Adipose tissue (tissue), 3 donors: ENCODE measurements at places on chromosomes 12 and 14. TPM values are rescaled to one million over a fixed set of nuclear protein-coding genes. Genes with fewer than 3 reads are reported as not detected.

VPS37B gene
- polyA plus RNA-seq = 18.7 TPM

BCL2L2 gene
- polyA plus RNA-seq = 58.9 TPM

NXPH4 gene
- 3.4 TPM for polyA plus RNA-seq

MMP19 gene
- polyA plus RNA-seq = 4.4 TPM

EIF2S3B gene
- 0.41 TPM for polyA plus RNA-seq

RAD52 gene
- polyA plus RNA-seq = 5.0 TPM

ACSM4 gene
- not detected for polyA plus RNA-seq

MYH6 gene
- polyA plus RNA-seq = 0.18 TPM

DAO gene
- not detected for polyA plus RNA-seq

STX2 gene
- polyA plus RNA-seq = 10.9 TPM

CLEC1B gene
- not detected for polyA plus RNA-seq

KRT75 gene
- not detected for polyA plus RNA-seq

TIGAR gene
- 3.5 TPM for polyA plus RNA-seq

GPR68 gene
- polyA plus RNA-seq = 1.1 TPM

GNG2 gene
- polyA plus RNA-seq = 41.7 TPM

ALDH1L2 gene
- 12.5 TPM for polyA plus RNA-seq

TMEM52B gene
- polyA plus RNA-seq = 0.06 TPM

LRRK2 gene
- 10.0 TPM for polyA plus RNA-seq

CAPS2 gene
- polyA plus RNA-seq = 2.1 TPM

PAH gene
- 0.10 TPM for polyA plus RNA-seq

FGF23 gene
- polyA plus RNA-seq = not detected

KSR2 gene
- 0.20 TPM for polyA plus RNA-seq

ARHGAP9 gene
- 33.6 TPM for polyA plus RNA-seq

AKAP5 gene
- 0.06 TPM for polyA plus RNA-seq

PTGER2 gene
- 8.3 TPM for polyA plus RNA-seq

PRH2 gene
- not detected for polyA plus RNA-seq

PIANP gene
- polyA plus RNA-seq = not detected

MIP gene
- polyA plus RNA-seq = not detected

LRRC43 gene
- 0.22 TPM for polyA plus RNA-seq

DBX2 gene
- polyA plus RNA-seq = 0.30 TPM

P2RX2 gene
- polyA plus RNA-seq = 0.37 TPM

ARF3 gene
- 26.8 TPM for polyA plus RNA-seq

TPPP2 gene
- polyA plus RNA-seq = not detected

POTEM gene
- not detected for polyA plus RNA-seq

LMNTD1 gene
- polyA plus RNA-seq = 1.1 TPM

TAS2R43 gene
- not detected for polyA plus RNA-seq

JDP2 gene
- polyA plus RNA-seq = 10.9 TPM

IL23A gene
- 3.1 TPM for polyA plus RNA-seq

PLEKHD1 gene
- not detected for polyA plus RNA-seq

WNT5B gene
- polyA plus RNA-seq = 0.94 TPM

RPL10L gene
- polyA plus RNA-seq = not detected

ETFBKMT gene
- 3.4 TPM for polyA plus RNA-seq

CRIP2 gene
- polyA plus RNA-seq = 294 TPM

TMEM263 gene
- 38.0 TPM for polyA plus RNA-seq

GYS2 gene
- polyA plus RNA-seq = 0.05 TPM

UTP20 gene
- 2.6 TPM for polyA plus RNA-seq

THAP2 gene
- polyA plus RNA-seq = 20.6 TPM

FAM186B gene
- 0.25 TPM for polyA plus RNA-seq

HHIPL1 gene
- 0.90 TPM for polyA plus RNA-seq

PSMD9 gene
- 95.9 TPM for polyA plus RNA-seq

RIPK3 gene
- polyA plus RNA-seq = 8.4 TPM

C12orf56 gene
- not detected for polyA plus RNA-seq
